ENCODE measurements at places on chromosomes 16 and 17.

DNA sequence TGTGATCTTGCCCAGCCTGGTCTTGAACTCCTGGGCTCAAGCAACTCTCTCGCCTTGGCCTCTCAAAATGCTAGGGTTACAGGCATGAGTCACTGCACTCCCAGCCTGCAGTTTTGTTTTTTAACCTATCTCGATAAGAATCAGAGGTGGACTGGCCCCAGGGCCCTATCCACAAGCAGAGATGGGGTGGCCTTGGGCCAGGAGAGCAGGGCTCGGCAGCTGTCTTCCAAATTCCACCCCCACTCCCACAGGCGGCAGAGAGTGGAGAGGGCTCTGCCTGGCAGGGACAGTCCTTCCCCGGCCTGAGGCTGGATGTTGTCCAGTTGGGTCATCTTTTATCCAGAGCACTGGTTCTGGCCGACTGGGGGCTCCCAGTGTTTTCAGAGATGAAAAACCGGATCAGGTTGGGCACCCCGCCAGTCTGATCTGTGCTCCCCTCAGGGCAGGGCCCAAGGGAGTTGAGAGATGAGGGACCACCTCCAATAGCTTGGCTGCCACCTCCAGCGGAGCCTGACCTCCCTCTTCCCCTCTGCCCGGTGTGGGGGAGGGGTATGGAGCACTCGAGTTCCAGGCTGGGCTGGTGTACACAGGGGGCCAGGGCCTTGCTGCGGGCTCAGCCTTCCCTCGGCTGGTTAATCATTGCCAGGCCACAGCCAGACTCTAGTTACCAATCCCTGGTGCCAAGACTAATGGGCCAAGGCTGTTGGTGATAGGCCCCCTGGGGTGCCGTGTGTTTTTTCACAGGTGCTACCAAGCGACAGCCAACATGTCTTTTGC, 30.3 kb upstream of the MYO15B start:
- DNase-seq = no peak

GRCh38 chr17:27310565-27311110, 16.7 kb downstream of the WSB1 start:
- no peak for DNase-seq

- DNase-seq = no peak
These were observed 413.4 kb downstream of the KCNJ2 start for GRCh38 chr17:70582777-70583176.

- DNase-seq = no peak
These were observed 53.0 kb downstream of the NFAT5 start for GRCh38 chr16:69618721-69619120.

DNA sequence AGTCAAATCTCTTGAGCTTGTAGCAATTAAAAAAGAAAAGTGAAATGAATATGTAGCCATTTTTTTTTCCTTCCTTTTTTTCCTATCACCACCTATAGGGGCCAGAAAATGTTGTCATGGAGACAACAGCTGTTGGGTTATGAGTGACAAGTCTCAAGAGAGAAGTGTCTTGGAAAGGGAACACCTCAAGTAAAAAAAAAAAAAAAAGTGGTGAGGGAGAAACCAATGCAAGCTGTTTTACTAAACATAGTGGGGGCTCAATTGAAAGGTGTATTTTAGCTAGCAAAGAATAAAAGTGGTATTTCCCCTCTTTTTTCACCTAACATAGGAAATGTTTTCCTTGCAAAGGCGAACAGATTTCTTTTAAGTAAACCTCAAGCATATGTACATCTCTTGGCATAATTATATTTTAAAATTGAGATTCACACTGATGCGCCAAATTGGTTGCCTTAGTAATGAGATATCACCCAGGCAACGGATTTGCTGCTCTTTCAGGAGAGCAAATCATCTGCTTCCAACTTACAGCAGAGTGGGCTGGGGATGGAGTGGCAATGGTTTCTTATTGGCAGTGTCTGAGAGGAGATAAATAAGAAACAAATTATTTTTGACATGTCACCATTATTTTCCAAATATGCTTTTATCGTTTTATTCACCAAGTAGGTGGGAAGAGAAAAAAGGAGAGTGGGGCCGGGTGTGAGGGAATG, 183.6 kb downstream of the MYO1D start:
- DNase-seq = no peak

GRCh38 chr16:4474192-4474961, at the start of gene NMRAL1:
Gene NMRAL1, minus strand, starts transcription at chr16:4474625. Its CDS starts 493 bp downstream, at chr16:4474132.
- DNase-seq = peak; percentile 90

DNA sequence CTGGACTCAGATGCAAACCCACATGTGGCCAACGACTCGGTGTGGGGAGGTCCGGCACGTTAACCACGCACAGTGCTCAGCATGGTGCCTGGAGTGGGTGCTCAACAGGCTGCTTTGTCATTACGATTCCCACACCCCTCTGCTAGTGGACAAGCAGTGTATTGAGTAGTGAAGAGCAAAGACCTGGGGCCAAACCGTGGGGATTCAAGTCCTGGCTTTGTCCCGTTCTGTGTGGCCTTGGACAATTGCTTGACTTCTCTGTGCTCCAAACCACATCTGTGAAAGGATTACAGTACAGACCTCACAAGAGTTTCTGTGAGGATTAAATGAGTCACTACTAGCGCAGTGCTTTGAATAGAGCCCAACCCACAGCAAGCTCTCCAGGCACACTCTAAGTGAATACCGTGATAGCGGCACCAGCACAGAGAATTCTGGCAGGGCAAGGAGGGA, 33.8 kb downstream of the TRPV2 start:
- no peak for DNase-seq

DNA sequence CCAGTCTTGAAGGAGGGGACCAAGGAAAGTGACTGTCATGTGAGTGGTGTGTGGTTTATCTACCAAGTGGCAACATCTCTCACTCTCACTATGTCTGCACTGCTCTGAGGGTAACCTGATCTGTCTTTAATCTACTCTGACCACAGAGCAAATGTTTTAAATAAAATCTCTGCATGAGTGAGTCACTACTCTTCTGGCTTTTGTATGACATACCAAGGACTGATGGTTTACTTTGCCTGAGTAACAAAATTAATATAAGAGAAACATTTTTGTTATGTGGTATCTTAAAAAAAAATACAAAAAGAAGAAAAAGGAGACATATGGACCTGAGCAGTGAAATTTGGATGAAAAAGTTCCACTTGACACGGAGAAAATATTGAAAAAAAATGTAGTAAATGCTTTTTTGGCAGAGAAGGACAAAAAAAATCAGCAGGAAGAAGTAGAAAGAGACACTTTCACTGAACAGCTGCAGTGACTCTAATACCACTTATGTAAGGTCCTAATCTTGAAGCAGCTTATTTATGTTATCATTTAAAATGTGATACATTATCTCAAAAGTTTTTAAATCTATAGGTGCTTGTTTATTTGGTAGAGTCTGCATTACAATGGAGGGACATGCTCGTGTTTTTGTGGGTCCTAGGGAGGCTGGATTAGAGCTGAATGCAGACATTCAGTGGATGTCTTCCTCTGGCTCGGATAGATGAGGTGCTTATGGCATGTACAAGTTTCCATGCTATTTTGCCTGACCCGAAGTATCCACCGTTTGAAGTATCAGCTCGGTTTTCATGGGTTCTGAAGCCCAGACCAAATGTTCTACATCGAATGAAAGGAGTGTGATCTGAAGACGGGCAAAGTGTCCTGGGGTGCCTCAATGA, 240.7 kb downstream of the MAP2K6 start:
- no peak for DNase-seq

GRCh38 chr16:84198401-84198800, 7.4 kb downstream of the ADAD2 start:
- no peak for DNase-seq

GRCh38 chr17:19762515-19762961, 14.4 kb upstream of the ALDH3A1 start:
- DNase-seq = peak; percentile 77

GRCh38 chr17:35314415-35315216, 58.8 kb downstream of the SLFN11 start:
- DNase-seq = no peak

GRCh38 chr16:78473031-78473699, 373.7 kb downstream of the WWOX start:
- DNase-seq = no peak

DNA sequence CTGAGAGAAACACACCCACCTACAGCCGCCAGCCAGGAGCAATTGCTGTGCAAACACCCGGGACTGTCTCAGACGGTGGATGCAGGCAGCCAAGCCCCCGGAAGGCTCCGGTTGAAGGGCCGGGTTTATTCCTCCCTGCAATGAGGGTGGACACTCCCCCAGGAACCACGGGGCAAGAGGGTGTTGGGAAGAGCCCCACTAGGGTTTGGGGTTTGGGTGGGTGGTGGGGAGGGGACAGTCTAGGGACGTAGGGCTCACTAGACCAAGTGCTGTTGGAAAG, 19.2 kb downstream of the JPH3 start:
- no peak for DNase-seq

DNA sequence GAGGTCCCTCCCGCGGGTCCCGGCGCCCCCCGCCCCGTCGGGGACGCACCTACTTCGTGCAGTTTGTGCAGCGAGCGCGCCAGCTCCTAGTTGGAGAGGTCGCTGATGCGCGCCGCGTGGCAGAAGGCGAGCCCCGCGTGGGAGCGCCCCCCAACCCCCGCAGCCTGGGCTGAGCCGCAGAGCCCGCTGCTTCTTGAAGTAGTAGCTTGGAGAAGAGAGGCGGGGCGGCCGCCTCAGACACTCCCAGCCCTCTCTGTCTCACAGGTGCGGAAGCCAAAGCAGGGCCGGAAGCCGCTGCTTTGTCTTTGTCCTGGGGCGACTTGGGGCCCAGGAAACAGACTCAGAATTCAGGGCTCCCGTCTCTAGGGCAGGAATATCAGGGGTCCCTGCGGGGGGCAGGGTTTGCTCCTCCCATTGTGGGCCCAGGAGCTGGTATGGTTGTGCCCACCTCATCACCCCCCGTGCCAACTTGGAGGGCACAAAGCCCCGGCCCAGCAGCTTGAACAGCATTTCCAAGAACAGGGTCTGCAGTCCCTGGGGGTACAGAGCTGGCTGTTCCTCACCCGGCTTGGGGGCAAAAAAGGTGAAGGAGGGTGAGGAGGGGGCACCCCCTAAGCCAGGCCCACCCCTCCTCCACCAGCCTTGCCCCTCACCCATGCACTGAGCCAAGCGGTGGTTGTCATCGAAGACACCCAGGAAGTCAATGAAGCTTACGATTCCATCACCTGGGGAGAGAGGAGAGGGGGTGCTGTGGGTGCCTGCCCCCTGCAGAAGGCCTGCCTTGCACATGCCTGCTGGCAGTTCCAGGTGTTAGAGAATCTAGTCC, 13.5 kb downstream of the SPATA32 start:
- peak; percentile 84 for DNase-seq

DNA sequence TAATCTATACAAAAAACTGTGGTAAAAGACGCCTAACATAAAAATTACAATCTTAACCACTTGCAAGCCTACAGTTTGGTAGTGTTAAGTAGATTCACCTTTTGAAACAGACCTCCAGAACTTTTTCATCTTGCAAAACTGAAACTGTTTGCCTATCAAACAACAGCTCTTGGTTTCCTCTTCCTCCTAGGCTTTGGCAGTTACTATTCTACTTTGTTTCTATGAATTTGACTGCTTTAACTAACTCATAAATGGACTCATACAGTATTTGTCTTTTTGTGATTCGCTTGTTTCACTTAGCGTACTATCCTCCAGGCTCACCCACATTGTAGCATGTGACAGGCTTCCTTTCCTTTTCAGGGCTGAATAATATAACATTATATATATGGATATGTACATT, 97.0 kb downstream of the PRKCA start:
- no peak for DNase-seq

DNA sequence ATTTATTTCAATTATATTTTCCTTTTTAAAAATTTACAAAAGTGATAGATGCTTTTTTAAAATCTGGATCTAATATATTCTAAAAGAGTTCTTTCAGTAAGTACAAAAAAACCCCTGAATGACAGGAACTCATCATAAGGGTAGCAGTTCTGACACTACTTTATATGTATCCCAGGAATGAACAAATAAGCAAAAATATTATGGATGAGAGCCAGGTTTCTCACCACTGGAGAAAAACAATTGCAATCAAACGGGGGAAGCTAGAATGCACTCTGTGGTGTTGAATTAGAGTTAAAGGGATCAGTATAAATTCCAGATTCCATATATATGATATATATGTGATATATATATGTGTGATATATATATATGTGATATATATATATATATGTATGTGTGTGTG, 23.2 kb upstream of the NDRG4 start:
- DNase-seq = no peak

DNA sequence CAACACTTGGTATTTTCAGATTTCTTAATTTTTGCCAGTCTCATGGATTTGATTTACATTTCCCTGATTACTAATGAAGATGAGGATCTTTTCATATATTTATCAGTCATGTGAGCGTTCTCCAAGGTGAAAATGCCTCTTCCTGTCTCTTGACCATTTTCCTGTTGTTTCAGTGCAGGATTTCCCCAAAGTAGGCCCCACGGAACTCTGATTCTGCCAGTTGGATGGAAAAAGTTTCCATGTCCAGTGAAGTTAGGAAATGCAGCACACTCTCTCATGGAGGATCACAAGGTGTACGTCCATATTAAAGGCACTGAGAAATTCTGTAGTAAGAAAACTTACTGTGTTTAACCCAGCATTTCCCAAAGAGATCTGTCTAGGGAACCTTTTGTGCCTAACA, 16.5 kb upstream of the LIMD2 start:
- no peak for DNase-seq

DNA sequence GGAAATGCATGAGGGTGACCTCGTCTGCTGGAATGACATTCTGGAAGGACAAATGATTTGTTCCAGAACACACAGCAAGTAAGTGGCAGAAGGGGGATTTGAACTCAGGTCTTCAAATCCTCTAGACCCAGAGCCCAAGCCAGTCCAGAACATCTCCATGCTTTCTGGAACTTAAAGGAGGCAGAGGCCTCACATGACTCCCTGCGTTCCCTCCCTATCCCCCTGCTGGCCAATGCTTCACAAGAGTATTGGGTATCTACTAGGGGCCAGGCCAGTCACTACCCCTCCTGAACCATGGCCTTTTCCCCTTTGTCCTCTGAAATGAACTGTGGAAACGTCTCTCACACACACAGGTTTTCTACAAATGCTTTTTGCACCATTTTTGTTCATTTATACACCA, 7.6 kb upstream of the BEAN1 start:
- no peak for DNase-seq

DNA sequence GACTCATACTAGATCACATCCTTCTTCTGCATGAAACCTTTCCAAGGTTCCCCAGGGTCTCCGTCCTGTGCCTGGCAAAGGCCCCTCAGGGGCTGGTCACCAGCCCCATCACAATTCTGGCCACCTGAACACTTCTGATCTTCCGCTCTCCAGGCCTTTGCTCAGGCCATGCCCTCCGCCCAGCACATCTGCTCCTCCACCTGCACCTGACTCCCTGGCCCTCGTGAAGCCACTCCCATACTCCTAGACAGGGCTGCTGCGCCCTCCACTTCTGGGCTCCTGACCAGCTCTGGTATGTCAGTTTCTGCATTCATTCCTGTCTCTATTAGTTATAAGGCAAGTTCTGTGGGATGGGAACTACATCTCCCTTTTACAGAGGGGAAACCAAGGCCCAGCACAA, 1.9 kb upstream of the MYL11 start:
- DNase-seq = no peak

Data from activated naive CD8-positive, alpha-beta T cell treated with anti-CD3 and anti-CD28 coated beads, Interleukin-2, amount 10 ng/mL, durations not matched to agents 7 days and 5 days (primary cell).